Neural crest cell (in vitro differentiated cells): ENCODE measurements at places on chromosomes 12 and 14. TPM values are rescaled to one million over a fixed set of nuclear protein-coding genes. Genes with fewer than 3 reads are reported as not detected.

The OTOGL gene
- total RNA-seq: 0.12 and 0.18 TPM in 2 replicates

GRCh38 chr14:91732439-91732838 lies 553 bp upstream of the CATSPERB start:
- H3K27ac ChIP-seq: no peak overlapping the region
- peaks cover 17% of the 10 kb centered on the region for H3K4me1 ChIP-seq
- no peaks in the 10 kb centered on the region for H3K27me3 ChIP-seq
- no peak overlapping the region for H3K4me3 ChIP-seq
- peaks cover 2% of the 10 kb centered on the region for H3K36me3 ChIP-seq
- DNase-seq: no peak

DNA sequence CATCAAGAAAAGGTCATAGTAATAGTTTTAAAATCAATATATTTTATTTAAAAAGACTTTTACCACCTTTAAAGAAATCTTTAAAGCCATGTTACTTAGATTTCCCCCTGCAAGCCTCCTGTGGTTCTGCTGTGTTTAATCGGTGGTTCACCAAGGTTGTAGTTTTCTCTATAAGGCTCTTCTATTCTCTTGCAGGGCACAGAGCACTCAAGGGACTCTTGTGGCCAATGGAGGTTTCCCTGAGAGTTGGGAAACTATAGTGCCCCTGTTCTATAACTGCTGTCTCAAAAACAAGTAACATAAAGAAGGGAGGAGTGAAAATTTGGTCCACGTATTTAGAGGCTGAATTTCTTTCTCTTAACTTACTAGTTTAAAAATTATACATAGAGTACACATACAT lies 25.0 kb downstream of the DACT1 start:
- H3K36me3 ChIP-seq: no peaks in the 10 kb centered on the region
- H3K4me3 ChIP-seq: no peak overlapping the region
- H3K27ac ChIP-seq: no peak overlapping the region
- H3K4me1 ChIP-seq: peaks cover 11% of the 10 kb centered on the region

DNA sequence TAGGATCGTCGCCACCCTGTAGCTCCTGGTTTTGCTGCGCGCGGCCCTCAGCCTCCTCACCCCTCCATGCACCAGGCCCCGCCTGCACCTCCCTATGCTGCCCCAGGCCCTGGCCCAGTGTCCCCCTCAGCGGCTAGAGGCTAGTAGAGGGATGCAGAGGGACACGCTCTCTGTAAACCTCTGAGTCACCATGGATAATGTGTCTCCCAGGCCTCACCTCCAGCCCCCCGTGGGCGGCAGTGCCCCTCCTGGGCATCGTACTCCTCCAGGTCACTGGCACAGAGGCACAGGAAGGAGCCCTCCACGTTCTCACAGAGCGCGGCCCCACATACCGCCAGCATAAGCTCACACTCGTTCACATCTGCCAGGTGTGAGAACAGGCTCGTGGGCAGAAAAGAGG lies 12.3 kb downstream of the ISCA2 start:
- no peaks in the 10 kb centered on the region for H3K27me3 ChIP-seq
- no peaks in the 10 kb centered on the region for H3K36me3 ChIP-seq
- peaks cover 53% of the 10 kb centered on the region for H3K4me1 ChIP-seq
- peak overlapping the region; percentile 57 for H3K27ac ChIP-seq

GRCh38 chr14:22383515-22384166 lies 205.4 kb downstream of the DAD1 start:
- DNase-seq: no peak
- H3K4me1 ChIP-seq: peaks cover 6% of the 10 kb centered on the region
- no peak overlapping the region for H3K4me3 ChIP-seq
- no peak overlapping the region for H3K27ac ChIP-seq
